ENCODE measurements at places on chromosomes 2 and 18.

- no peak for DNase-seq
Measured at GRCh38 chr18:35253655-35254287, 12.9 kb downstream of the ZNF397 start.

DNA sequence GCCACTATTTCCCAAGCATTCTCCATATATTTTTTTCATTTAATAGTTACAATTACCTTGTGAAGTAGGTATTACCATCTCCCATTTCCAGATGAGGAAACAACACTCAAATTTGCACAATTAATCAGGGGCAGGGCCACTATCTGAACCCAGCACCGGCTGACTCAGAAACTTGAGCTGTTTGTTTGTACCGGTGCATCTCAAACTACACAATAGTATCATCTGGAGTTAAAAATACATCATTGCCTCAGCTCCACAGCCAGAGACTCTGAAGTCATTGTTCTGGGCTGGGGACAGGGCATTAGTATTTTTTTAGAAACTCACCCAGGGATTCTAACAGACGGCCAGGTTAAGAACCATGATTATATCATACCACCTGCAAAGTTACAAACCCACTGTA is 55.9 kb downstream of the CDCA7 start:
- DNase-seq, result no peak

GRCh38 chr2:127014630-127015029 is 92.3 kb downstream of the BIN1 start:
- no peak for DNase-seq

DNA sequence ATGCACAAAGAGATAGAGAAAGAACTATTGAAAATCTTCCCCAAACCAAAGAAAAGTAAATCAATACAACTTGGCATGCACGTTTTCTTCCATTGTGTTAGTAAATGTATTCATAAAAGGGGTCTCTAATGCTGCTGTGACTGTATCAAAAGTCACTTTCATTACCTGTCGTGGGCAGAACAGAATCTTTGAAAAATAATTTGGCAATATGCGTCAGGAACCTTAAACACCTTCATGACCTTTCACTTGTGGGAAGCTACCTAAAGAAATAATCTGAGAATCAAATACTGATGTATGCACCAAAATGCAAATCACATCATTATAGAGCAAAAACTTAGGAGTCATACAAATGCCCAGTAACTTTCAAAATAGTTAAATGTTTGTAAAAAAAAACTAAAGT is 105.3 kb downstream of the ARL4C start:
- DNase-seq, result no peak

Measured in CD8-positive, alpha-beta memory T cell (primary cell).